Stimulated activated CD8-positive, alpha-beta memory T cell treated with anti-CD3 and anti-CD28 coated beads, Interleukin-4, amount 100 ng/mL, for 24 hours (primary cell): ENCODE measurements at places on chromosomes 11 and 22.

DNA sequence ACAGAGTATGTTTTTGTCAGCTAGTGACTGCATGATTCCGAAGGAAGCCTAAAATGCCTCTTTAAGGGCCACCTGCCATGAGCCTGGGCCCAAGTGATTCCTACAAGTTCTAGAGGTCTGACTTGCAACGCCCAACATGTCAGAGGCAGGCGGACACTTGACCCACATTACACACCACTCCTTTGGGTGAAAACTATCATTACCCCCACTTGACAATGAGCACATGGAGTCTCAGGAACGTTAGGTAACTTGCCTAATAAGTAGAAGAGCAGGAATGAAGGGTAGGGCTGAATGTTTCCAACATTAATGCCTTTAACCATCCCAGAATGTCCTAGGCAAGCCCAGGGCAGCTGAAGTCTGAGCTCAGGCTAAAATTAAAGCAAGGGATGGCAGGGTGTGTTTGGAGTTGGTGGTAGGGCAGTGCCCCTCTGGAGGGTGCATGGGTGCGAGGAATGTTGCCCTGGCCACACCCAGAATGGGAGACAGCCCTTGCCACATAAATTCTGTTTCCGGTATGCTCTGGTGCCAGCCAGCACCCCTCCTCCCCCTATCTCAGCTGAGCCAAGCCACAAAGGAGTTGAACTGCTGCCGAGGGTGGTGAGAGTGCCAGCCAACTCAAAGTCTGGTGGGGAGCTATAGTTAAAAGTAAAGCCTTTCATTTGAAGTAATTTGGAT lies 2.5 kb downstream of the PLAAT2 start:
- DNase-seq = no peak

DNA sequence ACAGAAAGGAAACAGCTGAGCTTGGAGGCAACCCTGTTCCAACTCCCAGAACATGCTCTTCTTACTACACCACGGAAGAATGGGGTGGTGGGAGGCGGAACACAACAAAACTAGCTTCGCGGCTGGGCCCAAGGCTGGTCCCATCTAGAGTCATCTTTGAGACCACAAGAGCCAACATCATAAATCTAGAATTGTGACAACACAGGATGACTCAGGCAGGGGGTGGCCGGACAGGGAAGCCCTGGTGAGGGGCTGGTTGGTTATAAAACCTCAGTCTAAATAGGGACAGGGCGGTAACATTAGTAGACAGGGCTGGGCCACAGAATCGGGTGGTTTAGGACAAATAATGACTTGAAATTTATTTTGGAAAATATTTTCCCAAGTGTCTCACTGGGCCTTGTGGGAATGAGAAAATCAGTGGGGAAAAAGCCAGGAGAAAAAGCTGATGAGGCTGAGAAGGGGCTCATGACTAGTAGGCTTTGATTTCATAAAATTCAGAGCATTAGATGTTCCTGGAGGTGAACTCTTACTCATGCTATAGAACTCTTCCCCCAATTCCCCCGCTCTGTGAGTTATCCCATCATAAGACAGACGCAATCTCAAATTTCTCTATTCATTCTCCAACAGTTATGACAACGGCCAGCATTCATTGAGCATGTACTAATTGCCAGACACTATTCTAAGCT lies 151.8 kb upstream of the TIMP3 start:
- no peak for DNase-seq

GRCh38 chr22:26711205-26711963 lies 54.0 kb downstream of the MIAT start:
- peak; percentile 3 for DNase-seq

GRCh38 chr11:79512706-79513469 lies 72.1 kb upstream of the TENM4 start:
- DNase-seq = no peak

DNA sequence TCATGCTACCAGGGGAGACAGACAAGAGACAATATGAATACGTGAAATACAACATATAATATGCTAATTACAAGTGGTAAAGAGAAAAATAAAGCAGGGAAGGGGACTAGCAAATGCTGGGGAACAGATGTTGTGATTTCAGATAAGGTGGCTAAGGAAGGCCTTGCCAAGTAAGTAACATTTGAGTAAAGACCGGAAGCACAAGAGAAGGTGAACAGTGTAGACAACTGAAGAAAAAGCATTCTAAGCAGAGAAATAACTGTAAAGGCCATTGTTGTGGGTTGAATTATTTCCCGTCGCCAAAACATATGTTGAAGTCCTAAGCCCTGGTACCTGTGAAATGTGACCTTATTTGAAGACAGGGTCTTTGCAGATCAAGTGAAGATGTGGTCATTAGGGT lies 63.7 kb upstream of the EED start:
- no peak for DNase-seq

DNA sequence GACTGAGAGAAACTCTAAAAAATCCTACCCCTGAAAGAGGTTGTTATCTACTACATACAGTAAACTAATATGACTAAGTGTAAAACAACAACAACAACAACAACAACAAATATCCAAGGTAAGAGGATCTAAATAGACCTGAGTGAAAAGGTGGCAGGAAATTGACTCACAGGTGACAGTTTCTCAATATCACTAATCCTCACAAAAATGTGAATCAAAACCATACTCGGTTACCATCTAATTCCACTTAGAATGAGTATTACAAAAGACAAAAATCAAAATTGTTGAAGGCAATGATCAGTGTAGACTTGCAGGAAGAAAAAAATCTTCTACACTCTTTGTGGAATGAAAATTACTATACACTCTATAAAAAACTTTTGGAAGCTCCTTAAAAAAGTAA lies 17.5 kb downstream of the RGL4 start:
- DNase-seq = no peak

- DNase-seq = no peak
These were observed 5.5 kb upstream of the IFITM10 start for GRCh38 chr11:1755692-1756561.

GRCh38 chr11:72683782-72684200 lies 9.6 kb upstream of the PDE2A start:
- peak; percentile 64 for DNase-seq

- DNase-seq = peak; percentile 30
These were observed 46.2 kb downstream of the IGF2 start for GRCh38 chr11:2092956-2093412.

DNA sequence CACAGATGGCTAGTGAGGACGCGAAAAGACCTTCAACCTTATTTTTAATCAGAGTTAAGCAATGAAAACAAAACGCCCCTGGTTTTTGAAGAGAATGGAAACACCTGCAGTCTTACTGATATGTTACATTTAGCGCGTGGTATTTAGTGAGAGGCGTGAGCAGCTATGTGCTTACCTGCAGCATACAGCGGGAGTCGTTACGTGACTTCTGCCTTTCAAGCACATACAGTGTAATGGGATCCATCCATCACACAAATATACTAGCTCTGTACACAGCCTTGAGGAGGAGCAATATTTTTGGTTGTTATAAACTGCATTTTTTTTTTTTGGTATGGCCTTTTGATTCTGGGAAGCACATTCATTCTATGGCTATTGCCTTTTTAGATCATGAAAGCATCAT lies 5.5 kb downstream of the KRTAP5-2 start:
- no peak for DNase-seq

- no peak for DNase-seq
These were observed 42.8 kb upstream of the TCF20 start for GRCh38 chr22:42313204-42313603.

DNA sequence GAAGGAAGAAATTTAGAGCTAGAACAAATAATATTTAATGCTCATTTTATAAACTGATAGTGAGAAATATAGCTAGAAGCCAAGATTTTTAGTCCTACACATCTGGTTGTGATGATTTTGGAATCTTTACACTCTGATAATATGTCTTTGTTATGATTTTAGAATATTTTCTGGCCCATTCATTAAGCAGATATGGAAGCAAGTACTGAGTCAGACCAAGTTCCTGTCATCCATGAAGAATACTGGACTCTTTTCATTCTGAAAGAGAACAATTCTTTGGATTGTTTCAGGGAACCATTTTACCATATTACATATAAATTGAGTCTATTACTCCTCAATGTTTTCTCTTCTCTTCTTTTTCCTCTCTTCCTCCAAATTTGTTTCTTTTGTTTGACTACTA lies 227.4 kb downstream of the TMEM135 start:
- no peak for DNase-seq

DNA sequence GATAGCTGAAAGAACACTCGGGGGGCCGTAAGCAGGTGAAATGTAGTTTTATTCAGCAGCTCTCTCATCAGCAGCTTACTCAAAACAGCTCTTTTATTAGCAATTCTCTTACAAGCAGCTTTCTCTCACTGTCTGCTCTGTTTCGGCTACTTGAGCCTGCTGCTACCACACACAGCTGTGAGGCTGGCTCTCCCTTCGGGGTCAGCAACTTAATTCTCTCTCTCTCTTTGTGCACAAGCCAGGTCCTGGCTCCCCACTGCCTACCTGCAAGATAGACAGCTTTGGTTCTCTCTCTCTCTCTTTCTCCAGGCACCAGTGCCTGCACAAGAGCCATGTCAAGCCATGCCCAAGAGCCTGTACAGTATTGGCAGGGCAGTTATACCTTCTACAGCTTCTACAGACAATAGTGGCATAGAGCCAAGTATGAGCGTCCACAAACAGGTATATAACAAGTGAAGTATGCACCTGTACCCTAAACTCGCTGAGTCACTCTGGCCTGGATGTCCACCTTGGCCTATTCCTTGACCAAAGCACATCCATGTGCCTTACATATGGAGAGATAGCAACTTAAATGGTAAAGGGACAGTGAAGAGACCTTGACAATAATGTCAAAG lies 110.8 kb downstream of the MTNR1B start:
- DNase-seq = no peak

DNA sequence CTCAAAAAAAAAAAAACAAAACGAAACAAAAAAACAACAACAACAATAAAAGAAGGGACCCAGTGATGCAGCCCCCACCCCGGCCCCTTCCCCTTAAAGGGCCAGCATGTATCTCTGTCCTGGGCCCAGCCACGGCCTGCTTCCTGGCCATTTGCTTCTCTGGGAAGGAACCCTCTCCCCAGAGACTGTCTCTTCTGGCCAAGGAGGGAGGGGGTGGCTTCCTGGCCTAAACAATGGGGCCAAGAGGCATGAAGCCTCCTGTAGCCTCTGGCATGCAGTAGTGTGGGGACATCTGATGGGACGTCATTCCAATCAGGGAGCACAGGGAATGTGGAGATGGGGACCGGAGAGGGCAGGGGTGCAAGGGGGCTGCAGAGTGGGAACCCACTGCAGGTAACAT lies 25.5 kb upstream of the PDGFB start:
- no peak for DNase-seq

DNA sequence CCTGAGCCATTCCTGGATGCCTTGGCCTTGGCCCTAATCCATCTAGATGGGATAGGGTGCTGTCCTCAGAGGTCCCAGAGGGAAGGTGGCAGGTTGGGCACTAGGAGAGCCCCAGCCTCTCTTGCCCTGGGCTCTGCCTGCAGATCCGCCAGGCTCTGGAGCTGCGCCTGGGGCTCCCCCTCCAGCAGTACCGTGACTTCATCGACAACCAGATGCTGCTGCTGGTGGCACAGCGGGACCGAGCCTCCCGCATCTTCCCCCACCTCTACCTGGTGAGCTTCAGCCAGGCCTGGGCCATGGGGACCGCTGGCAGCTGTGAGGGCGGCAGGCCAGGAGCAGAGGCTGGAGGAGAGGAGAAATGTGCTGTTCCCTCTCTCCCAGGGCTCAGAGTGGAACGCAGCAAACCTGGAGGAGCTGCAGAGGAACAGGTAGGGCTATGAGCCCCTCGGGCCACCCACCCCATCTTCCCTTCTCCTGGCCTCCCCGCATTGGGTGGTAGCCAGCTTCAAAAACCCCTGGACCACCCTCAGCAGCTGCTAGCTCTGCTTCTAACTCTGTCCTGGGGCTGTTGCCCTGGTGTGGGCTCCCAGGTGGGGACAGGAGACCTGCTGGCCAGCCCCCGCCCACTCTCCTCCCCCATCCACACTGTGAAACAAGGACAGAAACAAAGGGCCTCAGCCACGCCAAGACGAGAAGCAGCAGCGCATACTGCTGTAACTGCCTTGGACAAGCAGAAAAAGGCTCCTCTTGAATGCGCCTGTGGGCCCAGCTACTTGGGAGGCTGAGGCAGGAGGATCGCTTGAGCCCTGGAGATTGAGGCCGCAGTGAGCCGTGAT lies 4.9 kb downstream of the SSH3 start:
- DNase-seq = no peak

GRCh38 chr22:41975299-41976069 lies 6.2 kb downstream of the SEPTIN3 start:
- DNase-seq = no peak

DNA sequence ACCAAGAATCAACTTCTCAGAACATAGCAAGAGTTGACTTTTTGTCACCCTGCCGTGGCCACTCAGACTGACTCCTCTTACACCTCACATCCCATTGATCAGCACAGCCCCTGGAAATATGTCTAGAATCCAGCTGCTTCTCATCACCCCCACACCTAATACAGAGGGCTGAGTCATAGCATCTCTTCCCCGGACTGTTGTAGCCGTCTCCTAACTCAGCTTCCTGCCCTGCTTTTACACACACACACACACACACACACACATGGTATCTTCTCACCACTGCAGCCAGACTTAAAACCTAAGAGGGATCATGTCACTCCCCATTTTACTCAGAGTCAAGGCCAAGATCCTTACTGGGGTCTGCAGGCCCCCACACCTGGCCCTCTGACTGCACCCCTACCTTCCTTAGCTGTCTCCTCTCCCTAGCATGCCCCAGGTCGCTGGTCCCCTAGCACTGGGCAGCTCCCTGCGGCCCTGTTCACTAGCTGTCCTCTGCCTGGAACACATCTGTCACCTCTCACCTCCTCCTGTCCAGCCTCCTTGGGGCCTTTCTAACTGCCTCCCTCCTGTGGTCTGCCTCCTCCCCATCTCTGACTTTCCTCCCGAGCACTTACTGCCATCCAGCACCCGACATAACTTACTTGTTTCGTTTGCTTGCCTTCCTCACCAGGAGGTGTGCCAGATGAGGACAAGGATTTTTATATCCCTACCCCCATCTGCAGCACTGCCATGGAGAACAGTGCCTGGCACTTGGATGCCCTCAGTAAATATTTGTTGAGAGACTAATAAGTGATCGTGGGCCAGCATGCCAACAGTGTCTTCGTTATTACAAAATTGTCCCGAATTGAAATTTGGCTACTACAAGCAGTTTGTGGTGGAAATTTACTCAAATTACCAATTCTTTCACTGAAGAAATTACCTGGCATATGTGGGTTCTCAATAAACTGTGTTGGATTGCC lies 61.9 kb downstream of the BMAL1 start:
- DNase-seq = no peak

DNA sequence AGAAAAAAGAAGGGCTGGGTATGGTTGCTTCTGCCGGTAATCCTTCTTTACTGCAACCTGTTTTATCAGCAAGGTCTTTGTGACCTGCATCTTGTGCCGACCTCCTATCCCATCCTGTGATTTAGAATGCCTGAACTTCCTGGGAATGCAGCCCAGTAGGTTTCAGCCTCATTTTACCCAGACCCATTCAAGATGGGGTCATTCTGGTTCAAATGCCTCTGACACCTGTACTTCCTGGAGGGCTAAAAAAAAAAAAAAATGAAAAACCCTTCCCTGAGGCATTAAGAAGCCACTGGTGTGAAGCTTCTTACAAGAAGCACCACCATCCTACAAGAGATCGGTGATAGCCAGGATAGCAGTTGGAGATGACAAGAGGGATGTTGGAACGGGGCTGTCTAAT lies 54.6 kb upstream of the TREH start:
- DNase-seq = no peak

- DNase-seq = no peak
These were observed 1.6 kb upstream of the IFITM1 start for GRCh38 chr11:312092-312816.
